Stimulated activated CD8-positive, alpha-beta memory T cell treated with anti-CD3 and anti-CD28 coated beads, Interleukin-15, amount 100 ng/mL, for 24 hours (primary cell): ENCODE measurements at places on chromosomes 2 and 18.

DNA sequence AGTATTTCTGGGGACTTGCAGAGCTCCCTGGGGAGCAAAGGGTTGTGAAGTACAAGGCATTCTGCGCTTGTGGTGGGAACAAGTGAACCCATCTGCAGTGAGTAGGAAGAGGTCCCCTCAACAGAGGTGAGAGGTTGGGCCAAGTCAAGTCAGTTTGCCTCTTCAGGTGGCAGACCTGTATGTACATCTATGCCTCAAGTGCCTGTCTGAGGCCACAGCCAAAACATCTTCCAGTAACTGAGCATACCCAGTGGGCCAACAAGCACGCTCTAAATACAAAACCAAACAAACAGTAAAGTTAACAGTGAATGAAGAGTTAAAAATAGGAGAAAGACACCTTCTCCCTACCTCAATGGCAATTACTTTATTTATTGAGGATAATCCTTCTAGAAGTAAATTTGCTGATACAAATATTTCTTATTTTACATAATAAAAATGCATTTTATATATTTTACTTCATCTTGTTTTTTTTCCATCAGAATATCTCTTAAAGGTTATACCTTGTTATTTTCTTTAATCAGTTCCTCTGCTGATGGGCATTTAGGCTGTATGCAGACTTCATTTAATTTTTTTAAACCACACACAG lies 2.5 kb downstream of the GYPC start:
- no peak for DNase-seq

DNA sequence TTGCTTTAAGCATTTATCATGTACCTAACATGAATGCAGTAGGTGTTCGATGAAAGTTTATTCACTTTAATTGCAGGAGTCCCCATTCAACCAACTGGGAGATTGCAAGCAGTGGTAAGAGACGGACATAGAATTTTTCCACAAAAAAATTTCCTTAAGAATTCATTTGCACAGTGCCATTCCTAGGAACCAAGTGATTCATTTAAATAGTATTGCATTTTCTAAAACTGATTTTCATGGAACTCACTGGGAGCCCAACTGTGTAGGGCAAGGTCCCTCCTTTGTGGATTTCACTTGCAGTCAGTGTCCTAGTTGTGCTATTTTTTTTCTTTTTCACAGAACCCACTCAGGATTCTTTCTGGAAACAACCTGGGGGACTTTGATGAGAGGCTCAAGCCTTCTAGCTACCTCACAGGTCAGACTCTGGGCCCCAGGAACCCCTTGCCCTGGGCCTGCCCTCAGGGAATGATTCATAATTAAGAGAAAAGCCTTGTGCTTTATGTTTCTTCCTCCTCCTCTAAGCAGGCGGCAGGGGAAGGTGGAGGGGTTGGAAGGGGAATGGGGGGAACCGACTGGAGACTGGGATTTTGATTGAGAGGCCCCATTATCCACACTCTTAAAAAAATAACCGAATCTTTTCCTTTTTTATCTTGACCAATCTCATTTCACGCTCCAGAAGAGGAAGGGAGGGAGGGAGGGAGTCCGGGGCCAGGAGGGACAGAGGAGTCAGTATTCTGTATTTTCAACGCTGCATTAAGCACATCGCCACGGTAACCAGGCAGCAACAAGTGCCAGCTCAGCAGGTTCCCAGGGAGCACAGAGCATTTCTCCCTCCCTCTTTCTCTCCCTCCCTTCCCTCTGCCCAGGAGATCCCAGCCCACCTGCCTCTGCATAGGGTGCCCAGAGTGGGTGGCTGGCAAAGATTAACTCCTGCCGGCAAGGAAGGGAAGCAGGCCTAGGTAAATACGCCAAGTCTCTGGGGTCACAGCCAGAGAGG lies 51.8 kb downstream of the PSD4 start:
- DNase-seq, result no peak

- no peak for DNase-seq
Observed at GRCh38 chr2:190970873-190971506, 43.0 kb downstream of the STAT1 start.

DNA sequence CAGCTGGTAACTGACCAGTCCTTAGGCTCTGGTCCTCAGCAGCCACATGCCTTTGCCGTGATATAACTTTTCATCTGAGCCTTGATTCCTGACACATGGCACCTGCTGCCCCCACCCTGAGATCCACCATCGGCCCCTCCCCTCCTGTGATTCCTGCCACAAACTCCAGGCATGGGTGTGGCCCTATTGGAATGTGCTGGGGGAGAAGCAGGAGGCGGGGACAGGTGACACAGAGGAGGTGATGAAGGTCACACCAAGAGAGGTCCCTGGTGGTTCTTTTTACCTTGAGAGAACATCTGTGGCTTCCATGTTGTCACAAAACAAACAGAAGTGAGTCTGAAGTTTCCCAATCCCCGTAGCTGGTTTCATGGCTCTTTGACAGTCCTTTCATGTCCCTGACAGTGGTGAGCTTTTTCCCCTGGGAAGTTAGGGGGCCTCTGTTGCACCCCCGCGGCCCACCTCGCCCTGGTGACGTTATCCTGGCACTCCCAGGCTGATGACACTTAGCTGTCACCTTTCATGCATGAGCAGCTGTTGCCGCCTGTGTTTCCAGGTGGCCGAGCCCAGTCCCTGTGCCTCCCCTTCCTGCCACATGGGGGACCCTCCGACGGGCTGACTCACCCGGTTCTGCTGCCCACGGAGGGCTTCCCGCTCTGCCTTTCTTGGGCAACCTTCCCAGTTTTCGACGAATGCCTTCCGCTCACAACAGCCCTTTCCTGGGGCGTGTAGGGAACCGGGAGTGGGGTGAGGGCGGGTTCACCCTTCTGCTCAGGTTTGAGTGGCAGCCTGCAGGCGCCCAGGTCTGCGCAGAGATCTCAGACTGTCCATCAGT lies 66.3 kb upstream of the GLI2 start:
- no peak for DNase-seq

- DNase-seq, result no peak
Observed at GRCh38 chr2:135898234-135898786, 22.1 kb upstream of the MCM6 start.

DNA sequence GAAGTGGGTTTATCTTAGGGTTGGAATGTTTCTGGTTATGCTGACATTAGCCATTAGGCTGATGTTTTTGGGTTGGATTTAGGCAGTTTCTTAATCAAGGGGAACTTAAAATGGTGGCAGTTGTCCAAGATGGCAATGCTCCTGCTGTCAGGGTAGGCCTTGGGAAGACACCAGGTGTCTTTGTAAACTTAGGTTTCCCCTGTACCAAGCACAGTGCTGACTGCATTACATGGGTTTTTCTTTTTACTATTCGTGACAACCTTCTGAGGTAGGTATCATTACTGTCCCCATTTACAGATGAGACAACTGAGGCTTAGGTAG lies 528 bp upstream of the ATG16L1 start:
- DNase-seq, result no peak

DNA sequence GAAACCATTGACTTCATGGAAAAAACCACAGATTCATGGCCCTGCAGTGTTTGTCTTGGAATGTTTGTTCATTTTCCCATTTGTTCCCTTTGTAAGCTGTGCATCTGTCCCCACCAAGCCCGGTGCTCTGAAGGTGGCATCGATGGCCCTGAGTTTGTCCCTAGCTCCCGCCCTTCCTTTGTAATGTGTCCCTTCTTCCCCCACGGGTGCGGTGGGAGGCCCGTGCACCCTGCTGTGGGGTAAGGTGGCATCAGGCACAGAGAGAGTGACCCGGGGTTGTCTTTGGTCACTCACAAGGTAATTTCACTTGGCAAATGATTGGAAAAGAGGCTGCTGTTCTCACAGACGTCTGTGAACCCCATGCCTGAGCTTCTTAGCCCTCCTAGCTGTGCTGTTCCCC lies 28.7 kb downstream of the KLHL29 start:
- no peak for DNase-seq

DNA sequence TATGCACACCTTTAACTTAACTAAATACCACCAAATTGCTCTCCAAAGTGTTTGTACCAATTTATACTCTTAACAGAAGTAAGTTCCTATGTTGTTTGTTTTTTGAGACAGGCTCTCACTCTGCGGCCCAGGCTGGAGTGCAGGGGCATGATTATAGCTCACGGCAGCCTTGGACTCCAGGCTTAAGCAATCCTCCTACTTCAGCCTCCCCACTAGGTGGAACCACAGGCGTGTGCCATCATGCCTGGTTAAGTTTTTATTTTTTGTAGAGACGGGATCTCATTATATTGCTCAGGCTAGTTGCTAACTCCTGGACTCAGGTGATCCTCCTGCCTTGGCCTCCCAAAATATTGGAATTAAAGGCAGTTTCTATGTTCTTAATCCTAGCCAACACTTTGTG lies 13.1 kb upstream of the NAB1 start:
- no peak for DNase-seq

- DNase-seq, result no peak
Observed at GRCh38 chr2:26270373-26270772, 25.6 kb downstream of the HADHB start.

DNA sequence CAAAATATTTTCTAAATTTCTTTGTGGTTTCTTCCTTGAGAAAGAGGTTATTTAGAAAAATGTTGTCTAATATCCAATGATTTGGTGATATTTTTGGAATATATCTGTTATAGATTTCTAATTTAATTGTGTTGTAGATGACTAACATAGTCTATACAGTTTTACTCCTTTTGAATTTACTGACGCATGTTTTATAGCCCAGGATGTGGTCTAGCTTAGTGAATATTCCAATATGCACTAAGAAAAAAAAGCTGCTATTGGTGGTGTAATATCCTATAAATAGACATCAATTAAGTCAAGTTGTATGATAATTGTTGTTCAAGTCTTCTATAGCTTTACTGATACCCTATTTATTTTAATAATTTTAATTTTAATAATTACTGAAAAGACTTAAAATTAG lies 240.6 kb upstream of the CYP26B1 start:
- DNase-seq, result no peak

GRCh38 chr2:64311191-64311910 lies 142.6 kb upstream of the LGALSL start:
- no peak for DNase-seq

DNA sequence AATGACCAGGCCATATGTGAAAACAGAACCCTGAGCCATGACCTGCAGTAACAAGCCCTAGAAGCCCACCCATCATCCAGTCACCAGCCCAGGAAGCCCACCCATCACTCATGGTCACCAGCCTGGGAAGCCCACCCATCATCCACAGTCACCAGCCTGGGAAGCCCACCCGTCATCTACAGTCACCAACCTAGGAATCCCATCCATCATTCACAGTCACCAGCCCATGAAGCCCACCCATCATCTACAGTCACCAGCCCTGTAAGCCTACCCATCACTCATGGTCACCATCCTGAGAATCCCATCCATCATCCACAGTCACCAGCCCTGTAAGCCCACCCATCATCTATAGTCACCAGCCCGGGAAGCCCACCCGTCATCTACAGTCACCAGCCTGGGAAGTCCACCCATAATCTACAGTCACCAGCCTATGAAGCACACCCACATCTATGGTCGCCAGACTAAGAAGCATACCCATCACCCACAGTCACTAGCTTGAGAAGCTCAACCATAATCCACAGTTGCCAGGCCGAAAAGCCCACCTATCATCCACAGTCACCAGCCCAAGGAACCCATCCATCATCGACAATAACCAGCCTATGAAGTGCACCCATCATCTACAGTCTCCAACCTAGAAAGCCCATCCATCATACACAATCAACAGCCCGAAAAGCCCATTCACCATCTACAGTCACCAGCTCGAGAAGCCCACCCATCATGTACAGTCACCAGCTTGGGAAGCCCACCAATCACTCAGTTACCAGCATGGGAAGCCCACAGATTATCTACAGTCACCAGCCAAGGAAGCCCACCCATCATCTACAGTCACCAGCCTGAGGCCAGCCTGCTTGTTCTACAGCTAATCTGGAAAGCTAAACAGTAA lies 91.9 kb downstream of the TWIST2 start:
- no peak for DNase-seq

- DNase-seq, result no peak
Observed at GRCh38 chr18:51522821-51523220, 325.3 kb upstream of the MEX3C start.

- no peak for DNase-seq
Observed at GRCh38 chr2:132677661-132678060, 7.7 kb upstream of the LYPD1 start.

GRCh38 chr18:57437766-57438671 lies 2.8 kb downstream of the ONECUT2 start:
- DNase-seq, result no peak

DNA sequence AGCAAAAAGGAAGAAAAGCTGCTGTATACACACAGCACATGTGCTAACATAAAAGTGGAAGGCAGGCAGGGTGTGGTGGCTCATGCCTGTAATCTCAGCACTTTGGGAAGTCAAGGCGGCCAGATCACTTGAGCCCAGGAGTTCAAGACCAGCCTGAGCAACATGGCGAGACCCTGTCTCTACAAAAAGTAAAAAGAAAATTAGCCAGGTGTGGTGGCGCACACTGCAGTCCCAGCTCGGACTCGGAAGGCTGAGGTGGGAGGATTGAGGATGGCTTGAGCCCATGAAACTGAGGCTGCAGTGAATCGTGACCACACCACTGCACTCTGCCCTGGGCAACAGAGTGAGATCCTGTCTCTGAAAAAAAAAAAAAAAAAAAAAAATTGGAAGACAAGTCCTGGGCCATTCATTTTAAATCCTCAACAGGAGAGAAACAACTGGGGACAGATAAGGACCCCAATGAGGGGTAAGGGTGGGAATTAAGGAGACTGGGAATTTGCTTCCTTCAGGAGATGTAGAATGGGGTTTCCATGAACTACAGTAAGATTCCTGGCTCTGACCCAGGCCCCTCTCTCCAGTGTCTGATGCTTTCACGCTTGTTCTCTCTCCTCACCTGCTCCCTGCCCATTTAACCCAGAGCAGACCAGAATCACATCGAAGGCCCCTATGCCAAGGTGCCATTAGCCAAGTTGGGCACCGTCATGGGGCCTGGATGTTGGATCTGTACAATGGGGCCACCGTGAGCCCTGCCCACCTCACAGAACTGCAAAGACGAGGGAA lies 29.6 kb downstream of the TNS1 start:
- DNase-seq, result no peak

DNA sequence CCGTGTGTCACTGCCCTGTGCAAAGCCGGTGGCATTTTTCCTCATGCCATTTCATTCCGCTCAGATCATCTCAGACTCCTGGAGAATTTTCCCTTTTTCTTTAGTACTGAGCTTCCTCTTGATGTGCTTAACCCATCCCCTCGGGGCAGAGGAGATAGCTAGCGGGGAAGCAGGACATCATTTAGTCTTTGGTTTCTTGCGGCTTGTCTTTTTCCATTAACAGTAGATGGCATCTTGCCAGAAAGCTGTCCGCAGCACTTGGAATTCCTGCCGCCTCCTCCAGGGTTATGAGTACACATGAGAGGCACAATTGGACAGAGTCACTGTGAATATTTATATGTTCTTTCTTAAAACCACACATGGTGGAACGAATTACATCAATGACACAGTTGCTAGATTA lies 226.6 kb downstream of the ALPK2 start:
- no peak for DNase-seq

DNA sequence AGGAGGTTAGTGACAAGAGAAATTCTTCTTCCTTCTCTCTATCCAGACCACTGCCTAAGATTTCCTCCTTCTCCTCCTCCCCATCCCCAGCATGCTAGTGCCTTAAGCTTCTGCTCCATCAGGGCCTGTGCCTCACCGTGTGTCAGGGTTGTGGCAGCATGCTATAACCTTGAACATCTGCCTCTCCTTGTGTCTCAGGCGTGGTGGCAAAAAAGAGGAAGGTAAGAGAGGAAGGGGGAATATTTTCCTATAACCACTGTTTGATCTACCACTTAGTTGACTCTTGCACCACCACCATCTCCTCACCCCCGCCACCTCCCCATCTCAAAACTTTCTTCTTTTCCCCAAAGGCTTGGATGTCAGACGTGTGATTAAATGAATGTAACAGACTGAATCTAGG lies 38.3 kb upstream of the PEX13 start:
- DNase-seq, result no peak

GRCh38 chr2:156481312-156481711 lies 45.1 kb downstream of the GPD2 start:
- no peak for DNase-seq
